ENCODE measurements at places on chromosomes 11 and 22. TPM values are rescaled to one million over a fixed set of nuclear protein-coding genes. Genes with fewer than 3 reads are reported as not detected.

The SLCO2B1 gene
- total RNA-seq, result 116 TPM

The OR51B2 gene
- total RNA-seq, result not detected

The APOA4 gene
- total RNA-seq, result not detected

The MFNG gene
- total RNA-seq, result 26.4 TPM

The CAT gene
- 81.2 TPM for total RNA-seq

The TRIM44 gene
- 93.9 TPM for total RNA-seq
